Kidney tubule cell (primary cell): ENCODE measurements at places on chromosomes 3 and 15.

GRCh38 chr15:84814916-84815315, 2.2 kb upstream of the ALPK3 start:
- no peak for DNase-seq

- DNase-seq: no peak
These were observed 178.3 kb downstream of the SUCNR1 start for GRCh38 chr3:152051501-152052404.

- DNase-seq: peak; percentile 44
These were observed 193.9 kb upstream of the UBE2E1 start for GRCh38 chr3:23611737-23612295.

DNA sequence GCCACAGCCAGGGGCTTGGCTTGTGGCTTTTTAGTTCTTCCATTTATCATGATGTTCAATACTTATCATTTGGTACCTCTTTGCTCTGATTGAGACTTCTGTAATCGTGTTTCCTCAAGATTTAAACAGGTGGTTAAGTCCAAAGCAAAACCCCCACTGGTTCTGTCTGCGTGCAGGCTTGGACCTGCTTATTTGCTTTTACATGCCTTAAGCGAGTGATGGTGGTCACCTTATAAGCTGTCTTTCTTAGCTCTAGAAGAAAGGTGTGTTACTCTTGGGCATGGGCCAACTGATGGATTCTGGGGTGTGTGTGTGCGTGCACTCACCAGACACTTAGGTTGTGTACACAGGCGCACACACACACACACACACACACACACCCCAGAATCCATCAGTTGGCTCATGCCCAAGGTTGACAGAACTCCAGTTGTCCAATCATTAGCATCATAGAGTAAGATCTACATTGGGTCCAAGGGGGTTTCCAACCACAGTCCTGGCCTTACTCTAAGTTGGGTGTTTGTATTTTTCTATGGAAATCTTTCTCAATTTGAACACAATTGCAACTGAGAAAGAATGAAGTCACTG, 1.2 kb downstream of the MYZAP start:
- no peak for DNase-seq

- DNase-seq: peak; percentile 85
These were observed 71.5 kb downstream of the SSR3 start for GRCh38 chr3:156483426-156483825.

DNA sequence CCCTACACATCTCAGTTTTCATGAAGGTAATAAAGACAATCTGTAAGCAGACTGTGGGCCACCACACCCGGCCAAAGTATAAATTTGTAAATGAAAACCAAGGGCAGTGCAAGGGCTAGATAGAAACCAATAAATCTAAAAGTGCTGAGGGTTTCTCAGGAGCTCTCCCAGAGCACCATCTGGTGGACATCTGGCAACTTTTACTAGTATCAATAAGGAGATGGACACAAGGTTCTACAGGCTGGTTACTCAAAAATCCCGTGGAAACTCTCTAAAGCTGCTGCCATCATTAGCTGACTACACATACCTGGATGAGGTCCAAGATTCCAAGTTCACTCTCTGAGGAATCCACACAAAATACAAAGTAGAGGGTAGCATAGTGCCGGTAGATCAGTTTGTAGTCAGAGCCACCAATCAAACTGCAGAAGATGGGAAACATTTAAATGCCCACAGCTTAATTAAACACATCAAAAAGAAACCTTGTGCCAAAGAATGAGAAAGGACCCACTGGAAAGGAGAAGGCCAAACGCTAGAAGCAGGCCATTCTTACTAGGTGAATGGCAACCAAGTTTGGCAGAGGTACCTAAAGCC, 5.5 kb downstream of the AP3S2 start:
- peak; percentile 72 for DNase-seq

DNA sequence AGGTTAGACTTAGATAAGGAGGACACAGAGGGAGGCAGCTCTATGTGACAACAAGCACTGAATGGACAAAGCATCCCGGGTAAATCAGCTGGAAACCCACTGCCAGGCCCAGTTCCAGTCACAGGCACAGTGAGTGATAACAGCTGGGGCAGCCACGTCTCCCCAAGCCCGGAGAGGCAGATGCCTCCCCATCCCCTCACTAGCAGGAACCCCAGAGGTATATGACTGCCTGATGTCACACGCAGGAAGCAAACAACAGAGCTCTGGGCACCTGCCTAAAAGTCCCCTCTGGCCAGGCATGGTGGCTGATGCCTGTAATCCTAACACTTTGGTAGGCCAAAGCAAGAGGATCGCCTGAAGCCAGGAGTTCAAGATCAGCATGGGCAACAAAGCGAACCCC, 18.2 kb downstream of the C15orf62 start:
- no peak for DNase-seq

- DNase-seq: no peak
These were observed 478.5 kb upstream of the CBLB start for GRCh38 chr3:106347350-106347749.

- DNase-seq: peak; percentile 83
These were observed 107.7 kb downstream of the THRB start for GRCh38 chr3:24387000-24387399.

GRCh38 chr3:172707967-172708366, 2.9 kb downstream of the NCEH1 start:
- peak; percentile 39 for DNase-seq

DNA sequence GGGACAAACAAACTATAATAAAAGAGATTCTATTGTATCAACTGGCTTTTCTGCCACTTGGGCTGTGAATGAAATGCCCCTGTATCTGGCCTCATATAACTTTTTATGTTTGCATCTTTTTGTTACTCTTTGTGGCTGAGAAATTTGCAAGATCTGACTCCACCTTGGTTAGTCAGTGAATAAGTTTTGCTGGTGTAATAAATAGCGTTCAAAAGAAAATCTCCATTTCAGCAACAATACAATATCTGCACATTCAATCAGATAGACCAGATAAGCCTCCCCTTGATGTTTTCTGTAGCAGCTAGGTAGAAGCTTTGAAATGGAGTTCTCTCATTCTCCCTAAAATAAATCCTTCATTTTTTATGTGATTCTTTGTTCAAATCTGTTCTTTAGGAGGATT, 12.0 kb downstream of the TRAT1 start:
- no peak for DNase-seq

- no peak for DNase-seq
These were observed 113.0 kb downstream of the NLGN1 start for GRCh38 chr3:173510565-173510964.

- DNase-seq: no peak
These were observed 187.5 kb upstream of the HES1 start for GRCh38 chr3:193948459-193948858.

DNA sequence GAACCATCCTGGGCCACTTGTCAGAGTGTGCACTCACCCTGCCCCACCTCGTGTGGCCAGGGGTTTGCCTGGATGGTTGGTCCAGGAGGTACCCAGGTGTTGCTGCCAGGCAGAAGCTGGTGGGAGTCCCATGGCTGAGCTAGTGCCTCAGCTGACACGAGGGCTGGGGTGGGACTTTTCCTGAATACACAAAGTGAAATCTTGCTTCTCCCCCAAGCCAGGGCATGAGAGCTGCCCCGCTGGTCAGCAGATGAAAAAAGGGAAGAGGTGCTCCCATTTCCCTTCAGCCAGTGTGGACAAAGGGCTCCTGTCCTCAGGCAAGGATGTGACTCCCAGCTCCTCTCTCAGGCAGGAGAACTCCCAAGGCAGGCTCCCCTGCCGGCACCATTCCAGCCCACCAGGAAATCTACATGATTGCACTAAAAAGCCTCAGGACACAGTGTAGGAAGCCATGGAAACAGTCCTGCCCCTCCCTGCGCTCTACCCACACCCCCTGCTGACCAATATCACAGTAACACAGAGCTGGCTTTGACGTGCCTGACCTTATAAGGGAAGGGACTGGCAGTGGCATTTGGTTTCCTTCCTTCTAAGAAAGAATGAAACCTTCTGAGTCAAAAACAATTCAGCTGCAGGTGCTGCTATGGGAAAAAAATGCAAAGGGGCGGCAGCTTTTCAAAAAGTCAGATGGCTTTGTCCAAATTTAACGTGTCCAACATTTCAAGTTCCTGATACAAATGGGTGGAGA, 33.9 kb downstream of the MYO5C start:
- peak; percentile 91 for DNase-seq

DNA sequence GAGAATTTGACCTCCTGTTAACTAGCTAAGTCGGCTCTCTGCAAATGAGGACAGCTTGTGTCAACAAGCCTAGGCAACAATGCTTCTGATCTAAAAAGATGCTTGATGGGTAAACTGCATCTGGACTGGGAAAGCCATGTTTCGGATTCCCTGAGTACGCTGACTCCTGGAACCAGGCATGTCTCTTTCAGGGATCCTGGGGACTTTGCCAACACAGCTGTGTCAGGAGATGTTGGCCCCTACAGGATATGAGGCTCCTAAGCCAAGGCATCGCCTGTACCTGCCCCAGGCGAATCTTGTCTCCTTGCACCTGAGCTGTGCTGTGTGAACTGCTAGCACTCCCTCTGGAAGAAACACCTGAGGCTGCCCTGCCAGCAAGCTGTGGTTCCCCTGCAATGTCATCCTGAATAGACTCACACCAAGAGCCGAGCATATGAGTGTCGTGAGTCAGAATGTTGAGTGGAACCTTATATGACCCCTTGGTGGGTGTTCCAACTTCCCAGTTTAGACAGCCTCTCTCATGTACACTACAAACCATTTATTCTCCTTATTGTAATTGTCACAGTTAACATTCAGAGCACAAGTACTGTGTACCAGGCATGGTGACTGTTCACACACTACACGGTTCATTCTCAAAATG, 17.0 kb downstream of the EOGT start:
- peak; percentile 17 for DNase-seq

- DNase-seq: no peak
These were observed 1.2 kb upstream of the RYK start for GRCh38 chr3:134251731-134252391.

GRCh38 chr3:17605032-17605431, 137.4 kb downstream of the TBC1D5 start:
- DNase-seq: peak; percentile 84

DNA sequence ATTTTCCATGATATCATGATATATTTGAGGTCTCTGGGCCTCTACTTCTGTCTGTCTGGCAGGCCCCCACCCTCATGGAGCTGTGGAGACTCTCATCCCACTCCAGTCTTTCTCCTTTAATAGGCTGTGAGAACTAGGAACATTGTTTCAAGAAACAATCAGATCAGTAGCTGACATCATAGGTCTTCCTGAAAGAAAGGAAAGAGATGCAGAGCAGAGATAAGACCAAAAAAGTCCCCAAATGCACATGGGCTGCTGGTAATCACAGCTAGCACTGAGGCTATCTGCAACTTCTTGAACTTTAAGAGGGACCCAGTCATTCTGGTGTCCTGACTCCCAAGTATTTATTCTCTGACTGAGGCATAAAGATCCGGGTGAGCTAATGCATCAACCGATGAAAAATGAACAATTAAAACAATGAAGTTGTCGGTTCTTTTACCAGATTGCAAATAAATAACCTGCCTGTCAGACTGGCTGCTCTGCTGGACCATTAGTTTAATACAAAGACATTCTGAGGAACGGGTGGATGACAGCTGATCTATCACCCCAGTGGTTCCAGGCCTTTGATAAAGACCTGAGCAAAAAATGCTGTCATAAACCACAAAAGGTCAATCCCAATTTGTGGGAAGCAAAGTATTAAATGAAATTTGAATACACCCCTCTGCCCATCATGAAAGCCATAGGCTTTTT, 780.8 kb upstream of the GOLIM4 start:
- peak; percentile 69 for DNase-seq

- peak; percentile 48 for DNase-seq
These were observed 13.9 kb downstream of the NLGN1 start for GRCh38 chr3:173411375-173411973.

- DNase-seq: no peak
These were observed 245.4 kb downstream of the SLCO3A1 start for GRCh38 chr15:92098869-92099268.

GRCh38 chr3:119403201-119403600, 60.2 kb downstream of the TMEM39A start:
- DNase-seq: no peak

DNA sequence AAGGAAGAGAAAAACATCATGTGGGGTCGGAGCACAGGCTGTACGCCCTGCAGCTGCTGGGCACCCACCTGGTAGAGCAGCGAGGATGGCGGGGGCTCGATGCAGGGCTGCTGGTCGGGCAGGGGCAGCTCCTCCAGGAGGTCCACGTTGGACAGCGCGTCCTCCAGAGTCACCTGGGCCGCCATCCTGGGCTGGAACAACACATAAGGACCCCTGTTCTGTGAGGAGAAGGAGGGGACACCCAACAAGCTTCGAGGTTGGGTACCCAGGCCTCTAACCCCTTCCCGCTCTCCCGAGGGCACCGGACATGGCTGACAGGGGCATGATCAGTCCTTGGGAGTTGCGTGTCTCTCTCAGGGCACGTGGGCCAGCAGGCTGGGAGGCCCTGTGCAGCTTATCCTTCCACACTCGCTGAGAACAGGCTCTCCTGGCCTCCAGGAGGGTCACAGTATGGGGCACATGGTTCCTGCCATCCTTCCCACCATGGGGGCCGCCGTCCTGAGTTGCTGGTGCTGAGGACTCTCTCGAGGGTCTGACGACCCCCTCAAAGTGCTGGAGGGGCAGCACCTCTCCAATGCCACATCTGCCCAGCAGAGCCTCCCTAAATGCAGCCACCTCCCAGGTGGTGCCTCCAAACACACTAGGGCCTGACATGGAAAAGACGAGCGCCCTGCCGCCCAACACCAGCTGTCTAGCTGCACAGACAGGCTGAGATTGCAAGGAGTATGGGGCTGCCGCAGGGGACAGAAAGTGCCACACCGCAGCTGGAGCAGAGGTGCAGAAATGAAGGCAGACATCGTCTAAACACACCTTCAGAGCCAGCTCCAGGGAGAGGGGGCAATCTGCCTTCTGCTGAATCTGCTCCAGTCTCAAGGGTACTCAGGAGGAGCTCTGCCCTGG, 32.8 kb downstream of the CYFIP1 start:
- DNase-seq: no peak

- peak; percentile 19 for DNase-seq
These were observed 136.5 kb downstream of the ZNF621 start for GRCh38 chr3:40661284-40661683.

DNA sequence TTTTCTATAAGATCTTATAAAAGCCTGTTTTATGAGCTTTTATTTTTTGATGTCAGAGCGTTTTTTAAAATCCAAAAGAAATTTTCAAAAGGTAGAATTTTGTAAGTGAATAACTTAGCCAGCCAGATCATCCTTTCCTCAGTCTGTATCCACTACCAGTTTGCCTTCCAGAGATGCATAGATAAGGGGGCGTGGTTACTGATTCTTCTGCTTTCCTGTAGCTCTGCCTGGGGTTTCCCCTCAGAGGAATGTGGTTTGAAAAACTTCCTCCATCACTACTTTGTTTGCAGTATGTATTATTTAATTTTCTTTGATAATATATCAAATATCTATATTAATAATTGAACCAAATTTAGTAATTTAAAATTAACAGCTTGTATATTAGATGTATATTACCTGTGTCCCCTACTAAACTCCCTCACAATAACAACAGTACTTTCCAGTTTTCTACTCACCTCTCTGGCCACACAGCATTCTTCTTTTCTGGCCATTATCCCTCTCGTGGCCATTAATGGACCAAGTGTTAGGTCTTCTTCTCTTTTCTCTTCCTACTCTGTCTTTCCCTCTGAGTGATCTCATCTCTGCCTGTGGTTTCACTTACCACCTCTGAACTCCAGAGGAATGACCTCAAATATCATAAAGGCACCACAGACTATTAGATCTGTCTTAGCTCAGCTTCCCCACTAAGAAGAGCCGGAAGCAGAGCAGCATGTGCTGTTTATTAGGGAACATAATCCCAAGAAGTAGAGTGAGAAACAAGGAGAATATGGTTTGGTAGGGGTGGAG, 239.7 kb downstream of the UBE2E2 start:
- peak; percentile 61 for DNase-seq

GRCh38 chr3:42655980-42656679, 2.6 kb downstream of the ZBTB47 start:
- no peak for DNase-seq

GRCh38 chr3:24211381-24211780, 266.3 kb downstream of the NR1D2 start:
- no peak for DNase-seq
